ENCODE measurements at places on chromosomes 11 and 22.

GRCh38 chr11:86184728-86185380 is 59.7 kb upstream of the EED start:
- DNase-seq: no peak

- no peak for DNase-seq
Observed at GRCh38 chr11:118264569-118265465, 720 bp upstream of the MPZL2 start.

GRCh38 chr11:30508594-30508993 is 77.6 kb downstream of the MPPED2 start:
- no peak for DNase-seq

DNA sequence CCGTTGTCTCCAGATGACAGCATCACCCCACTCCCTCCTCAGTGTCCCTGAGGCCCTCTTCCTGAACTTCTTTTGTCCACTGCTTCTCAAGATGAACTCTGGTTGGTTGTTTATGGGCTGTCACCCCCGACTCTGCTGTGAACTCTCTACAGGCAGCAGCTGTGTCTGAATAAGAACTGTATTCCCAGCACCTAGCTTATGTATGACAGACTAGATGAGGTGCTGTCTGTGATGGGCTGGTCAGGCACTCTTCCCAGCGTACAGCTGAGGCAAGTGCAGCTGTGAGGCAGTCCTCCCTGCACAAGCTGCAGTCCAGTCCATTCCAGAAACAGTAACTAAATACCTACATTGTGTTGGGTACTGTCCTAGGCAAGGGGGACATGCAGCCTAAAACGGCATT is 111.4 kb upstream of the PITPNB start:
- DNase-seq: no peak

- peak; percentile 53 for DNase-seq
Observed at GRCh38 chr11:73393479-73394415, 17.5 kb downstream of the RELT start.

- DNase-seq: no peak
Observed at GRCh38 chr11:121711236-121711635, 258.5 kb upstream of the SORL1-AS1 start.

DNA sequence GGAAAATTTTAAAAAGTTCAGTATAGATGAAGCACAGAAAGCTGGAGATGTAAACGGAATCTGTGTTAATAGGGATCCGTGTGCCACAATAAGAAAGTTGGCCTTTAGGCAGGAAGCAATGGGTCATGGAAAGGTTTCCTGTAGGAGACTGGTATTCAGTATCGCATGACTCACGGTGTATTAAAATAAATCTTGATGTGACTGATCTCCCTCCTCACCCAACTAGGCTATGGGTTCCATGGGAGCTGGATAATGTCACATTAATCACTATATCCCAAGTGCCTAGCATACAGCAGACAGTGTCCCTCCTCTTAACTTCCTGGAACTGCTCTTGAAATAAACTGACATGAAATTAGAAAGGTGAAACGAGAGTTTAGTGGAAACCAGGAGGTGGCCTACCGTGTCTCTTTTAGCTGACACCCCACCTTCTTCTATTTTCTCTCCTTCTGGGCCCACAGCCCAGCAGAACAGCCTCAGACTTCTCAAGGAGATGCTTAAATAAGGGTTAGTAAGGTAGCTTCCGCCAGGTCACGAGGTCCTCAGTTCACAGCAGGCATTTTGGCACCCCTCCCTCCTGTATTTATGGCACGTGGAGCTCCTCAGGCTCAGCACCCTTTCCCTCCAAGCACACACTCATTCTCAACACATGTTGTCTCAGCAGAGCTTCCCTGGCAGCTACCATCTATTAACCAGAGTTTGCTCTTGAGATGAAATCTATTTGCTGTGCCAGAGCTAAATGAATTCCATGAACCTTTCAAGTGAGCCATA is 118.8 kb downstream of the NXPE2 start:
- DNase-seq: no peak

- DNase-seq: no peak
Observed at GRCh38 chr22:46500201-46500600, 37.2 kb downstream of the CELSR1 start.

- DNase-seq: no peak
Observed at GRCh38 chr11:84812471-84812969, 814.6 kb downstream of the DLG2 start.

DNA sequence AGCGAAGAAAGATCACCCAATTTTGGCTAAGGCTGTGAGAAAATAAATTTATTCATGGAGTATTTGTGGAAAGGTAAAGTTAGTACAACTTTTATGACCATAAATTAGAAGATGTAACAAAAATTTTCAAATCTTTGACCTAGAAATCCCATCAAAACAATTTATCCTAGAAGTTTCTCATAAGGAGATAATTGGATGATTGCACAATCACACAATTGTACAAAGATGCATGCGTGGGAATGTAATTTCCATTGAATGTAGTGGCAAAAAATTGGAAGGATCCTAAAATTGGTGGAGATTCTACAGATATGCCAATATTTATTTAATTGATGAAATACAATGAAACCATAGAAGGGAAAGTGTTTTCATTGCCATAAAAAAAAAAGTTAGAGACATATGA is 11.6 kb downstream of the SRPRA start:
- no peak for DNase-seq

- DNase-seq: no peak
Observed at GRCh38 chr11:73945396-73945795, 5.4 kb upstream of the DNAJB13 start.

- DNase-seq: no peak
Observed at GRCh38 chr11:70423523-70424505, 25.5 kb downstream of the CTTN start.

DNA sequence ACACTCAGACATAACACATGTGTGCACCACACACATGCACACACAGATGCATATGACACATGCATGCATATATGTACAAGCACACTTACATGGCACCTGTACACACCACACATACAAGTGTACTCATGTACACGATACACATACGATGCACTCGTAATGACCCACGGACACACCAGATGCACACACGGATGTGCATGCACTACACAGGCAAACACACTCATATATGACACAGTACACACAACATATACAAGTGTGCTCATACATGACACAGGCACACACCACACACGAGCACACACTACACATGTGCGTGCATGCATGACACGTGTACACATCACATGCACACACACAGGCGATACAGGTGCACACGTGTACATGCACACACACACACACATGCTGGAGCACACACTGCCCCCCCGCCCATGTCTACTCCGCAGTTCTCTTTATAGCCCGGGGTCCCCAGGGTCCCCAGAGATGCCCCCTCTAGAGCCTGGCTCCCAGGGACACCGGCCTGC is 4.8 kb upstream of the TH start:
- DNase-seq: no peak

DNA sequence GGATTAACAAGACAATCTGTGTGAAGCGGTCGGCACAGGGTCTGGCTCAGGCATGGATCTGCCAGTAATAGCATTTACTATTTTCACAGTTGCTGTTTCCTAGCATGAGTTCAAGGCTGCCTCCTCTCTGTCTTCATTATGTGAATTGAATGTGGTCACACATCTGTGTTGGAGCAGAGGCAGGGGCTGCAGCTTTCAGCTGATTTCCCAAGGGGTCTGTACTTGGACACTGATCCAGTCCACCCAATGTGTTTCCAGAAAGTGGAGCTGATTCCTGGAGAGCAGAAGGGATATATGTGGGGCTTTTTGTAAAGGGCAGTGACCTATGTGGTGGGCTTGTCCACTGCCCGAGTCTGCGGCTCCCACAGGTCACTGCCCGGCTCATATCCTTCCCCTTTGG is 3.5 kb upstream of the CELSR1 start:
- DNase-seq: no peak

GRCh38 chr11:75298191-75298975 is 53.1 kb downstream of the ARRB1 start:
- no peak for DNase-seq

DNA sequence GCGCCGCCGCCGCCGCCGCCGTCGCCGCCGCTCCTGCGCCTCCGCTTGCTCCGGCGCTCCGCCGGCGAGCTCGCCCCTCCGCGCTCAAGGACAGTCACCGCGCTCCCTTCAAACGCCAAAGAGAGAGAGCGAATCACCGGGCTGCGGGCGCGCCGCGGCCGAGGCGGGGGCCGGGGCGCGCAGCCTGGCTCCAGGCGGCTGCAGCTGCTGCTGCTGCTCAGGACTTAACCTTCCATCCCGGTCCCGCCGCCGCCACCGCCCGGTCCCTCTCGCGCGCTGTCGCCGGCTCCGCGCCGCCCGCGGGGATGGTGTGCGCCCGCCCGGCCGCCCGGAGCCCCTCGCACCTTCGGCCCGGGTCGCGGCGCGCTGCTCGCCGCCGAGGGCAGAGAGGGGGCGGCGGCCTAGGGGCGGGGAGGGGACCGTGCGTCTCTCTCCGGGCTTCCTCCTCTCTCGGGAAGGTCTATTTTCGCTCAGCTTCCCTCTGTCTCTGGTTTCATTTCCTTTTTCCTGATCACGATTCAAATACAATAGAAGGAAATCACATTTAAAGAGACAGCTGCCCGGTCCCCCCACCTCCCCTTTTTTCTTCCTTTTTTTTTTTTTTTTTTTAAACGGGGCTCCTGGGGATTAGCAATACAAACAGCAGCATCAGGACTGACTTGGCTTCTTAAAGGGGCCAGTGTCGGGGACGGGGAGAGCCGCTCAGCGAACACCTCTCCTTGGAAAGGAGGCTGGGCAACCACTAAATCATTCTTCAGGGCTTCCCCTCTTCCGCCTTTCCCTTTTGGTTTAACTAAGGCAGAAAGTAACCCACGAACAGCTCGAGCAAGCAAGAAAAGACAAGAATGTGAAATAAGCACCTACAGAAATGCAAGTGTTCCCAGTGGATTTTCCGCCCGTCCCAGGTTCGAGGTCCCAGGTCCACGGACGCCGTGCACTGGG is 22.1 kb downstream of the LMO2 start:
- DNase-seq: no peak

- DNase-seq: no peak
Observed at GRCh38 chr11:65992056-65992455, 9.9 kb downstream of the EIF1AD start.

- no peak for DNase-seq
Observed at GRCh38 chr22:40560551-40560950, 76.0 kb downstream of the MRTFA start.

- DNase-seq: no peak
Observed at GRCh38 chr22:47139013-47139789, 376.8 kb downstream of the TBC1D22A start.

GRCh38 chr11:100445231-100445735 is 241.8 kb upstream of the ARHGAP42 start:
- no peak for DNase-seq

DNA sequence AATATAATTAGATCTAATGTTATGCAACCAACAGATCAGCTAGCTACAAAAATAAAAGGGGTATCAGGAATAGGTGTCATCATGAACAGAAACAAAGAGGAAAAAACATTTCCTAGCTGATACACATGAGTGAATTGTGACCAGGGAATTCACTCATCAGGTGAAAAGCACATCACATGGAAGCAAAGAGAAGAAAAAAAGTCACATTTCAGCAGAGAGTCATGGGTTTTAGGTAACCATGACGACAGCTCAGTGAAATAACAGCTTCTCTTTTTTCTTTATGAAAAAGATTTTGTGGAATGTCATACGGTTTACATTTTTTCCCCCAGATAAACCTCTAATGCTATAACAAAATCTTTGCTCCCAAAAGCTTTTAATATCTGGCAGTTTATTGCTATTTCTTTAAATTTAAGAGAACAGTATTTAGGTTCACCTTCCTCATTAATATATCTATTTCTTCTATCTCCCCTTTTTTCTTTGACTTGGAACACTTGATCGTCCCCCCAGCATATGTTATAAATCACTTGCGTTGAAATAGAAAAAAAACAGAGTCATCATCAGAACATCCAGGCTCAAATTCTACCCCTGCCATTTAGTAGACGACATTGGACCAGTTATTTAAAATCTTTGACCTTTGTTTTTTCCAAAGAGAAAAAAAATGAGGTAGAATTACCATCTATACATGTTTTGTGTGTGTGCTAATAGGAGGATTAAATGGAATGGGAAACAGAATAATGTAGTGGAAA is 5.3 kb downstream of the TYR start:
- DNase-seq: no peak

DNA sequence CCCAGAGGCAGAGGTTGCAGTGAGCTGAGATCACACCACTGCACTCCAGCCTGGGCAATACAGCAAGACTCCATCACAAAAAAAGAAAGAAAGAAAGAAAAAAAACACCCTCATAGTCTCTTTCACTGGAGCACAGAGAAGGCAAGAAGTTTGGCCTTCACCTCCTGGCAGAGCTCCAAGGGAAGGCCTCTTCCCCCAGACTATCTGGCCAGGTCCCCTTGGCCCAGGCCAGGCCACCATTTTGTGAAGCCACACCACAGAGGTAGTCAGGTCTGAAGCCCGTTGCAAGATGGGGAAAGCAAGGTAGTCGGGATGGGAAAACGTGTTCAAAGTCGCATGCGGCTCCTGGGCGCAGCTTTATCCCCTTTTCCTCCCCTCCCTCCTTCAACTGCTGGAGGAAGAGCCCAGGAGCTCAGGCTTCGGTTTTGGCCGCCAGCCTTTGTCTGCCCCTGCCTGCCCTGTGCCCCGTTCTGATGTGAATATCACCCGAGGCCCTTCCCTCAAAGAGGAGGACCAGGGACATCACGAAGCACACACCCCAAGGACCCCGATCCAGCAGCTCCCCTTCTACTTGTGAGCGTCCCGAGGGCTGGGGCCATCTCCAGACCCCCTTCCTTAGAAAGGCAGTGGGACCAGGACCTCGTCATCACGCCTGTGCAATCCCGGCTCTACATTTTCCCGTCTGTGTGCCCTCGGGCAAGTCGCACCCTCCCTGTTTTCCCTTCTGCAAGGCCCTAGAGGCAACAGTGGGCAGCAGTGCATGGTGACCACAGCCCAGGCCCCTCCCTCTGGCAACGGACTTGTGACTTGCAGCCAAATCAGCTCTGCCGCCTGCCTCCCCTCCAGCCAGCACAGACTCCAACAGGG is 17.7 kb downstream of the CABP7 start:
- DNase-seq: no peak

DNA sequence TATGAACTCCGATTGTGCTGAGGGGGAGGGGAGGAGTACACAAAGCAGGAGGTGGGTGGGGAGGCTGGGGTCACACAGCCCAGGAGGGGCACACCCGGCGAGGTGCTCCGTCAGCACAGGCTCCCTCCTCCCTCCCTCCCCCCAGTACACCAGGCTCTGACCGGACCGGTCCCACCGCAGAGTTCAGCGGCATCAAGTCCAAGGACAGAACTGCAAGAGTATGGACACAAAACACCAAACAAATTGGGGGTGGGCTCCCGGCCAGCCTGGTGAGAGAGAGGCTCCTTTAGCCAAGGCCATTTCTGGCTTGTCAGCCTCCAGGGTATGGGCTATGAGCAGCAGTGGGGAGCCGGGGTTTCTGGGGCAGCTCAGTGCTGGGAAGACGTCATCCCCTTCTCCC is 68.3 kb downstream of the ST3GAL4 start:
- DNase-seq: no peak

- DNase-seq: no peak
Observed at GRCh38 chr11:62770778-62771143, 435 bp upstream of the TAF6L start.

GRCh38 chr11:121132211-121132976 is 31.4 kb downstream of the TECTA start:
- no peak for DNase-seq

GRCh38 chr11:133197425-133197824 is 334.9 kb downstream of the OPCML start:
- DNase-seq: no peak
